DMS79 (cell line): ENCODE measurements at places on chromosomes 3 and 15.
A peak's percentile ranks its signal among the peaks of the same experiment; 100 is the strongest.

- no peak for DNase-seq
These were observed 56.8 kb downstream of the SETMAR start for GRCh38 chr3:4359805-4360502.

- DNase-seq, result no peak
These were observed 32.3 kb downstream of the UPK1B start for GRCh38 chr3:119205685-119206084.

- peak; percentile 58 for DNase-seq
These were observed 112.1 kb downstream of the TNIK start for GRCh38 chr3:171348121-171348520.

DNA sequence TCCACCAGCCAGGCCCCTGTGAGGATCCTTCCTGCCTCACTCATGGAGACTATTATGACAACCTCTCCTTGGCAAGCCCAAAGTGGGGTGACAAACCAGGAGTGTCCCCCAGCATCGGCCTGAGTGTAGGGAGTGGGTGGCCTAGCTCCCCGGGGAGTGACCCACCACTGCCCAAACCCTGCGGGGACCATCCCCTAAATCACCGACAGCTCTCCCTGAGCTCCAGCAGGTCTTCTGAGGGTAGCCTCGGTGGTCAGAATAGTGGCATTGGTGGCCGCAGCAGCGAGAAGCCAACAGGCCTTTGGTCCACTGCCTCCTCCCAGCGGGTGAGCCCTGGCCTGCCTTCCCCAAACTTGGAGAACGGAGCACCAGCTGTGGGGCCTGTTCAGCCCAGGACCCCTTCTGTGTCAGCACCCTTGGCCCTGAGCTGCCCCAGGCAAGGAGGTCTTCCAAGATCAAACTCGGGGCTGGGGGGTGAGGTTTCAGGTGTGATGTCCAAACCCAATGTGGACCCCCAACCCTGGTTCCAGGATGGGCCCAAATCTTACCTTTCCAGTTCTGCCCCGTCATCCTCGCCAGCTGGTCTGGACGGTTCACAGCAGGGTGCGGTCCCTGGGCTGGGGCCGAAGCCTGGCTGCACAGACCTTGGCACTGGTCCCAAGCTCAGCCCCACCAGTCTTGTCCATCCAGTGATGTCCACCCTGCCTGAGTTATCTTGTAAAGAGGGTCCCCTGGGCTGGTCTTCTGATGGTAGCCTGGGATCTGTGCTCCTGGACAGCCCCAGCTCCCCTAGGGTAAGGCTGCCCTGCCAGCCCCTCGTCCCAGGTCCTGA lies 1.0 kb downstream of the LIMD1 start:
- DNase-seq, result no peak

DNA sequence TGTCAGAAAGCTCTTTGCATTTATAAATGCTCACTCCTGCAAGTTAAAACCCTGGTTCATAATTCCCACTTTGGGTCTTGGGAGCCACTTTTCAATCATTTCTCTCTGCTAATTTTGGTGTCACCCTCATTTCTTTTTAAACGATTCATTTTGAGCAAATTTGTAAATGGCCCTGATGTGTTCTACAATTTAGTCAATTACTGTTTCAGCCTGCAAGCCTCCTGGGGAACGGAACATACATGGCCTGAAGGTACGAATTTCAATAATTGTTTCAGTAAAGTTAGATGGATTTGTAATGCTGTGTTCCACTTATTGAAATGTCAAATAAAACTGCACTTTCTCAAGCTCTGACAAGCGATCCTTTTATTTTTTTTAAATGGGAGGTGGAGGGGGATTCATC lies 43.2 kb downstream of the MAP2K5 start:
- DNase-seq, result no peak

DNA sequence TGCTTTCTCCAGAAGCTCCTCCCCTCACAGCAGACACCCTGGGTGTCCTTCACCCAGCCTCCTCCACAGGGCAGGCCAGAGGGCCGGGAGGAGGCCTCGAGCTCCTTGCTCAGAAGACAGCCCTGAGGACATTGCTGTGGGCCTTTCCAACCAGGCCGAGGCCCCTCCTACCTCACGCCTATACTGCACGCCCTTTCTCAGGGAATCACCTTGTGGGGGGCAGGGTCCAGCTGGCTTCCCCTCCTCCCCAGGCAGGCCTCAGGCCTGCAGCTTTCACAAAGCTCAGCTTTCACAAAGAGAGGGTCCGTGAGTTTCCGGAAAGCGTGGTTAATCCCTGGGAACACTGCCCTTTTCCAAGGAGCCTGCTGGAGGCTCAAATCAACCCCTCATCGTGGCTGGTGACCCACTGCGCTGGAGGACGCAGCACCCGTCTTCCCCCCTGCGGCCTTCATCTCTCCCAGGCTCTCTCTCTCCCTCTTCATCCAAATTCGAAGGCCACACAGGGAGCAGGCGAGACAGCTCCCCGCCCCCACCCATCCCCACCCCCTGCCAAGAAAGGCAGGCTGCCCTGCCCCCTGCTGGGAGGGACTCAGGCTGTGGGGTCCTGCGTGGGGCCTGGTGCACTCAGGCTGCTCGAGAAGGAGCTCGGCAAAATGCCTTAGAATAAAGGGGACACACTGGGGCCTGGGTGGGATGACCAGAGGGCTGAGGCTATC lies 79.4 kb downstream of the OCA2 start:
- DNase-seq, result no peak
